ENCODE measurements at places on chromosomes 16 and 17.

DNA sequence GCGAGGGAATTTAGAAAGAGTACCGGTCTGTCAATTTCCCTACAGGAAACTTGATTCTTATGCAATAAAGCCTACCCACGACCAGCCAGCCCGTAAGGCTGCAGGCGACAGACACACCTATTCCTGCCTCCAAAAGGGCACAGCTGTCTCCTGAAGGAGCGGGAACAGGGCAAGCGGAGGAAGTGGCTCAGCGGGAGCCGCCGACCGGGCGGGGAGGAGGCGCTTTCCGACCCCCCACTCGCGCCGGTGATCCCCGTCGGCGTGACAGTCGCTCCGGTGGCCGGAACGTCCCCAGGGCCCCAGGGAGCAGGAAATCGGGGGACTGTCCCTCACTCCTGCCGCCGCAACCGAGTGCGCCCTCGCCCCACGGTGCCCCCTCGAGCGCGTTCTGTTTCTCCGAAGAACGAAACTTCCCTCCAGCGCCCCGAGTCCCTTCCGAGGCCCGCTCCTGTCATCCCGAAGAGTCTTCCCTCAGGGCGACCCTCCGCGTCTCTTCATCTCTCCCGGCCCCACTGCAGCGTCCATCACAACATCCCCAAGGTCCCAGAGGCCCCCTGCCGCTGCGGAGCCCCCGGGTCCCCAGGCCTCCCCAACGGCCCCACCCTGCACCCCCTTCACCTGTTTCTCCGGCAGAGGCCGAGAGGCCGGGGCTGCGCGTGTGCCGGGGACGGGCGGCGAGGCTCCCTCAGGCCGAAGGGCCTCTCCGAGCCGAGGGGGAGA is 421 bp downstream of the STAT3 start:
- no peak for DNase-seq

DNA sequence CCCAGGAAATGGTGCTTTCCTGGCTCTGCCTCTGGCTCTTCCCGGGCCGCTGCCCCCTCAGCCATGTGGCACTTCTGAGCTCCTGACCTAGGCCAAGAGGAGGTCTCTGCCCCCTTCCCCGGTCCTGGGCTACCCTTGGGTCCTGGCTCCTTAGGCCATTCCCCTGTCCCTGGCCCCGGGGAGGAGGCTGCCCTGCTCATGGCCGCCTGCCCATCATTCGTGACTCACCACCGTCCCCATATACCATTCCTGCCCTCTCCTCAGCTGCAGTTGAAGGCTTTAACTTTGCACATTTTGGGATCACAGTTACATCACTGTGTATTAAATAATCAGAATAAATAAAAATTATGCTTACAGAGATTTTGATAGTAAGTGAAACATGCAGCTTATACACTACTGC is 69.0 kb downstream of the GRIN2A start:
- DNase-seq: no peak

GRCh38 chr16:62067981-62068380 is 31.7 kb upstream of the CDH8 start:
- DNase-seq: no peak

DNA sequence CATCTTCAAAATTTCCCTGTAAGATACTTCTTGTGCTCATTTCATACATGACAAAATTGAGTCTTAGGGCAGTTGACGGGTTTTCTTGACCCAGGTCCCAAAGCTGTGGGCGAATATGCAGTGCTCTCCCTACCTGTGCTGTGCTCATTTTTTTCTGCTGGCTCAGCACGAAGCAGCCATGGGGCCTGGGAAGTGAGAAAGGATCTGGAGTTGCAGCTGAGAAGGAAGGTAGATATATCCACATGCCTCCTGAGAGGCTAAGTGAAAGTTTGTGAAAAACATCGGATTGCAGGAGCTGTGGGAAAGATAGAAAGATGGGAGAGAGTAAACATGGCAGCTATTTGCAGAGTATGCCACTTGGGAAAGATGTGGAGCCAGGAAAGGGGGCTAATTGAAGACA is 42.9 kb upstream of the MON1B start:
- DNase-seq: no peak

- no peak for DNase-seq
Measured at GRCh38 chr17:55332296-55333041, 67.7 kb downstream of the HLF start.

- DNase-seq: no peak
Measured at GRCh38 chr17:72872396-72872795, 220.1 kb downstream of the SLC39A11 start.

DNA sequence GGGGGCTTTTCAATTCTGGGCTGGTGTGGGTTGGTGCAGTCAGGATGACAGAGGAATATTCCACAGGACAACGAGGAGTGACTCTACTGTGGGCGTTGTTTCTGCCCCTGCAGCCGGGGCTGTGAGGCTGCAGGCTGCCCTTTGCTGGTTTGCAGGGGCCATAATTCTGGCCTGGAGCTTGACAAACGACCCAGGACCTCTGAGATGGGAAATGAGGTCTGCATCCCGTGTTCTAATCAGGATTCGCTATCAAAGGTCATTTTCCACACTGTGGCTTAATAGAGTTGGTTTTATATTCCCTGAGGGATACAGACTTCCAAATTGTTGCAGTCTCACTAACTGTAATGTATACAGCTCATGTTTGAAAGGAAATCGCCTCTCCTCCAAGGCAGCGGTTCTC is 180.9 kb downstream of the RPTOR start:
- DNase-seq: no peak

DNA sequence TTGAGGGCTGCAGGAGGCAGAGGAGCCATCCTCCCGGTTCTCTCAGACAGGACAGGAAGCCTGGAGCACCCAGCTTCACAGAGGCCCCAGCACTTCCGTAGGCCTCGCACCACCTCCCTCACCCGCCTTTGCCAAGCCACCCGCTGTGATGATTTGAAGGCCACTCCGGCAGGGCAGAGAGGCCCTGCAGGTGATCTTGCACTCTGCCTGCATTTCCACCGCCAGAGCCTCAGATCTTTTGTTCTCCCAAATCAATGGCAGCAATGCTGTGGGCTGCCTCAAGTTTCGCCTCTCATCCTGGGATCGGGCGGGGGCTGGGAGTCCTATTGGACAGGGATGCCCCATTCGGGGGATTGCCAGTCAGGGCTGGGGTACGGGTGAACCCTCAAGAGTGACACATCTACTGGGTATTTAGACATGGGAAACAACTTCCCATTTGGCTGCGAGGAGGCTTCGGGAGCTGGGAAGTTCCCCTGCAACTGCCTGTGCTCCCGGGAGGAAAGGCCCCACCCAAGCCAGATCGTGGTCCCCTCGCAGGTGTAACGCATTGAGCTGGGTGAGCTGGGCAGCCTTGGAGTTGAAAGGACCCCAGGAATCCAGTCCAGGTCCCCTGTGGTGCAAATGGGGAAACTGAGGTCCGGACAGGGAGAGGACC is 34.8 kb upstream of the PEMT start:
- DNase-seq: no peak

GRCh38 chr17:18928628-18929125 is 23.3 kb upstream of the SLC5A10 start:
- no peak for DNase-seq

- DNase-seq: no peak
Measured at GRCh38 chr17:10196384-10196895, 2.0 kb downstream of the GAS7 start.

DNA sequence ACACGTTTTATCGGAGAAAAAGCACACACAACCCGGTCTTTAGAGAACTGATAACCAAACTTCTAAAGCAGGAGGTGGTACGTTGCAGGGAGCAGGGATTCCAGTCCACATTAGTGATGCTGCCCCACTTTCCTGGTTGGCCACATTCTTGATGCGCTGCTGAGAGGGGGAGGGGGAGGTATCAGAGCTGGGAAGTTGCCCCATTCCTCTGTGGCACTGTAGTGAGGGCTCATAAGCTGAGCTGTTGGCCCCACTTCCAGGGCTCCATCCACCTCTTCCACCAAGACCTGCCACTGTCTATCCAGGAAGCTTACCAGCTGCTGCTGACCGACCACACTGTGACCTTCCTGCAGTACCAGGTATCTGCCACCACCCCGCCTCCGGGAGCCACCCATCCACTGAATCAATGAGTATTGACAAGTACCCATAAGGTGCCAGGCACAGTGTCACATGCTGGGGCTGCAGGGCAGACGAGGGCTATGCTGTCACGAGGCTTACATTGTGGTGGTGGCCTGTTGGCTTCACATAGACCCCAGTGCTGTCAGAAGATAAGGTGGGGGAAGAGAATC is 1.1 kb downstream of the TSEN54 start:
- no peak for DNase-seq

DNA sequence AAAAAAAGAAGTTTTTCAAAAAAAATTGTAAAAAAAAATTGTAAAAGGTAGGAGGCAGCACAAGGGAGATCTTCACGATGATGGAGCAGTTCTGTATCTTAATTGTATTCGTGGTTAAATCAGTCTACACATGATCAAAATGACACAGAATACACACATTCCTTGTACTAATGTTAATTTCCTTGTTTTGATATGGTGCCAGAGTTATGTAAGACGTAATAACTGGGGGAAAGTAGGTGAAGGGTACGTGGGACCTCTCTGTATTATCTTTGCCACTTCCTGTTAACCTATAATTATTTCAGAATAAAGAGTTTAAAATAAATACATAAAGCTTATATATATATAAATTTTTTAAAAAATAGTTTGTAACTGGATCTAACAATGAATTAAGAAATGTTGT is 36.8 kb downstream of the HELZ start:
- DNase-seq: no peak

GRCh38 chr17:59418732-59419166 is 87.3 kb downstream of the YPEL2 start:
- no peak for DNase-seq

- no peak for DNase-seq
Measured at GRCh38 chr16:25172831-25173230, 43.9 kb upstream of the AQP8 start.

DNA sequence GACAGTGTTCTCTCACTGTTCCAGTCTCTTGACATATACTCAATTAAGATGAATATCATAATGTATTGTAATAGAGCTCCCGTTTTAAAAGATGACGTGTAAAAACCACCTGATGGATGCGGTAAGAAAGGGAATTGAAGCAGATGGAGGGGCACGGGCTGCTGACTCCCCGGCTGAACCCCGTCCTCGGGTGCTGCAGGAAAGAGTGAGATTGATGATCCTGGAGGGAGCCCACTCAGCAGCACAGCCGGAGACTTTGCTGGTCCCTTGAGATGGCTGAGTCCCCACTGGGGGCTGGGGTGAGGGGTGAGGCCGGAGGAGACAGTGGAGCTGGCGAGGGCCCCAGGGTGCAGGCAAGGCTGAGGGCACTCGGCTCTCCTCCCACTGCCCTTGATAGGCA is 217.4 kb downstream of the RPTOR start:
- no peak for DNase-seq

GRCh38 chr17:27356091-27356705 is 62.3 kb downstream of the WSB1 start:
- no peak for DNase-seq

DNA sequence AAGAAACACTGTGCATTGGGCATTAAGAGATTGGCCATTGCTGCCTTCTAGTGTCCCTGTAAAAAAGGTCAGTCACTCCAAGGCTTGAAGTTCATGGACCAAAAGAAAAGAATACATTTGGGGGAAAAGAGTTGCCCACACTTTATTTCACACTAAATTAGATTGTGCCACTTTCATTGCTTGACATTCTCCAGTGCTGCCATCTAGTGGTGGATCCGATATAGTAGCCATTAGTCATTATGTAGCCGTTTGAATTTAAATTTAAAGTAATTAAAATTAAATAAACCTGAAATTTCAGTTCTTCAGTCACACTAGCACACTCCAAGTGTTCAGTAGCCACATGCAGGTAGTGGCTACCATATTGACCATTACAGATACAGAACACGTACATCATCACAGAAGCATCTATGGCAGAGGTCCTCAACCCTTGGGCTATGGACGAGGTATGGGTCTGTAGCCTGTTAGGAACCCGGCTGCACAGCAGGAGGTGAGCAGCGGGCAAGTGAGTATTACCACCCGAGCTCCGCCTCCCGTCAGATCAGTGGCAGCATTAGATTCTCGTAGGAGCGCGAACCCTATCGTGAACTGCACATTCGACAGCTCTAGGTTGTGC is 21.9 kb upstream of the CDH5 start:
- DNase-seq: peak; percentile 26

- no peak for DNase-seq
Measured at GRCh38 chr17:57602896-57603295, 142.2 kb downstream of the CCDC182 start.

- DNase-seq: no peak
Measured at GRCh38 chr16:17408296-17408695, 62.5 kb downstream of the XYLT1 start.

- no peak for DNase-seq
Measured at GRCh38 chr16:22326771-22327445, 29.7 kb downstream of the POLR3E start.

DNA sequence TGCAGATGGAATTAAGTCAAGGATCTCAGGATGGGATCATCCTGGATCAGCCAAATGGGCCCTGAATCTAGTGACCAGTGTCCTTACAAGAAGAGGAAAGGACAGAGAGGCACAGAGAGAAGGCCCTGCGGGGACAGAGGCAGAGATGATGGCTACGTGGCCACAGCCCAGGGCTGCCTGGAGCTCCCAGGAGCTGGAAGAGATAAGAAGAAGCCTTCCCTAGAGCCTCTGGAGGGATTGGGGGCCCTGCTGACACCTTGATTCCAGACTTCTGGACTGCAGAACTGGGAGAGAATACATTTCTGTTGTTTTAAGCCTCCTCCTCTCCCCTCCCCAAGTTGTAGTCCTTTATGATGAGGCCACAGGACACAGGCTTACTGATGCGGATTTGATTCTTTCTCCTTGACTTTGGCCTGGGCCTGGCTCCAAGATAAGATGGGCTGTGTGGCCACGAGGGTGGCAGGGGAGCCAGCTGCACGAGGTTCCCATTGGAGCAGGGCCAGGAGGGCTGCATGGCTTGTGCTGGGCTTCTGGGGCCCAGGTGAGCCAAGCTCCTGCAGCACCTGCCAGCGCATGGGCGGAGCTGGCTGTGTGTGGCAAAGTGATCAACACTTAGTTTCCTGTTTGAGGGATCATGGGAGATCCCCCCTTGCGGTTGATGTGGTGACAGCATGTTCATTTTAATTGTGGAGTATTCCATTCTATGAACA is 146.1 kb downstream of the IRF8 start:
- no peak for DNase-seq

- DNase-seq: peak; percentile 39
Measured at GRCh38 chr17:15999974-16000827, 577 bp downstream of the TTC19 start.

DNA sequence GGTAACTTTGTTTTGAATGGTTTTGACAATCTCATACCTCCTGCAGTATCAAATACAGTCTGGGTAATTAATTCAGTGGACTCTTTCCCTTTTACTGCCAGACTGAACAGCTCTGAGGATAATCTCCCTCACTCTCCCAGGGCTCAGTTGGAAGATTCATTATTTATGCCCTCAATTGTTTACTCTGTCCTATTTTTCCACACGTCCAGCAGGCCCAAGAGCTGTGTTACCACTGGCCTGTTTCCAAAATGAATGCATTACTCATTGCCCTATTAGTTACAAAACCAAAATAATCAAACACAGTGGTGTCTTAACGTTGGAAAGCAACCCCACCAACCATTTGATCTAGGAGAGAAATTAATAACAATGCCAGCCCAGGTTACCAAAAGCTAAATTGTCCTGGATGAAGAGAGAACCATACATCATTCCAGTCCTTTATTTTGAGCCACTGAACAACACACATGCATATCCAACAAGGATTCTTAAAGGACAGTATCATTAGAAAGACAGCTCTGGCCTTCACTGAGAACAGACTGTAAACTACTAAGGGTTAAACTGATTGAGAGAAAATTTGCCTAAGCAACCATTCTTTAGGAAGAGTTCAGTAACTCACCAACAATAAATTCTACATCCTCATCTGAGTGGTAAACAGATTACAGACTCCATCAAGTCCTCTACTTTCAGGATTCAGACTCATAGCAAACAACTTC is 34.5 kb downstream of the FAM222B start:
- no peak for DNase-seq

Data from amygdala (tissue), 56 donors.